Motor neuron (in vitro differentiated cells): ENCODE measurements at places on chromosomes 11 and 22.

GRCh38 chr11:57094181-57094935, 87.4 kb upstream of the LRRC55 start:
- no peak for ATAC-seq

DNA sequence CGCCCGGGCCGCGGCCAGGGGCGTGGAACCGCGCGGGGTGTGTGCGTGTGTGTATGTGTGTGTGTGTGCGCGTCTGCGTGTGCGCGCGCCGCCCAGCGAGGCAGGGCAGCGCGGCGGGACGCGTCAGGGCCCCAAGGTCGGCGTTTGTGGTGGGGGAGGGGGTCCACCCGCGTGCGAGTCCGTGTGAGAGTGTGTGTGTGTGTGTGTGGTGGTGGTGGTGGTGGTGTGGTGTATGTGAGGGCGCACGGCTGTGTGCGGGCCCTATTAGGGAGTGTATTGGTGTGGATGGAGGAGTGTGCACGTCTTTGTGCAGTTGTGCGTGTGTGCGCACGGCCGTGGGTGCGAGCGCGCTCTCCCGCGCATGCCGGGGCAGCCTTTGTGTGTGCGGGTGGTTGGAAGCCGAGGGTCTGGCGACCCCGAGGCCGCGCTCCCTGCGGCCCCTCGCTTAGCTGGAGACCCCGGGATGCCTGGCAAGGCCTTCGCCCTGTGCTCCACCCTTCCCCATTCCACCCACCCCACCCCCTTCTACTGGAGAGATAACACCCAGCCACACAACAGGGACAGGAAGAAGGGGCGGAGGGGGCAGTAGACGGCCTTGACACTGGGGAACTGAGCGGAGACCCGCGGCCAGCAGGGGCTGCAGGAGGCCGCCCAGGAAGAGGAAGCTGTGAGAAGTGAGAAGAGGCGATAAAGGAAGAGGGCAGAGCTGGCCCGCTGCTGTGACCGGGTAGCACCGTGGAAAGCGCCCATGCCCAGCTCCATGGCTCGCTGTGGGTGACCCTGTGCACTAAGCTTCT, 528 bp upstream of the ARRB1 start:
- peak; percentile 46 for ATAC-seq

DNA sequence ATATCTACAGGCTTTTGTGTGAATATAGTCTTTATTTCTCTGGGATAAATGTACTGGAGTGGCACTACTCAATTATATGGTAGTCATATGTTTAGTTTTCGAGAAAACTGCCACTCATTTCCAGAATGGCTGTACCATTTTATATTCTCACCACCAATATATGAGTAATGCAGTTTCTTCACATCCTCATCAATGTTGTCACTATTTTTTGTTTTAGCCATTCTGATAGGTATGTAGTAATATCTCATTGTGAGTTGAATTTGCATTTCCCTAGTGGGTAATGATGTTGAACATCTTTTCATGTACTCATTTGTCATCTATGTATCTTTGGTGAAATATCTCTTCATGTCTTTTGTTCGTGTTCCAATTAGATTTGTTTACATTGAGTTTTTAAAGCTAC, 18.0 kb downstream of the ACRV1 start:
- no peak for ATAC-seq

GRCh38 chr11:78188286-78189173, at the start of the genes KCTD21 and USP35:
TSS of gene KCTD21 (minus strand) at chr11:78188626. CDS start at chr11:78174554, 14,072 bp downstream.
TSS of gene USP35 (plus strand) at chr11:78188919. CDS start at chr11:78196246, 7,327 bp downstream.
- ATAC-seq = peak; percentile 95

DNA sequence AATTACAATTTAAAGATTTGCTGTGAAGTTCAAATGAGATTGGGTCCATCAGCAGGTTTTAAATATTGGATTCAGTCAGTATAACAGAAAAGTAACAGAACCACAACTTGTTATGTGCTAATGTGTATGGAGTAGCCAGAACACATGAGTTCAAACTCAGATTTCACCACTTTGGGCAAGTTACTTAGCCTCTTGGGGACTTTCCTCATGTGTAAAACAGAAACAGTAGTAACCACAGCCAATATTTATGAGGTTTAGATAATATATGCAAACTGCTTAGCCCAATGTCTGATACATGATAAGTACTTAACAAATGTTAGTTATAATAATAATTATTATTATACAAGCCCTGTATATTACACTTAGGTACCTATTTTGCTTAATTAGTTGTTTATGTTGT, 21.8 kb upstream of the SLC5A12 start:
- ATAC-seq = no peak

GRCh38 chr22:32478994-32479393, 4.4 kb downstream of the FBXO7 start:
- ATAC-seq = no peak
